ENCODE measurements at places on chromosomes 3 and 15.

GRCh38 chr3:60841355-60841754 lies 409.9 kb downstream of the FHIT start:
- DNase-seq, result no peak

DNA sequence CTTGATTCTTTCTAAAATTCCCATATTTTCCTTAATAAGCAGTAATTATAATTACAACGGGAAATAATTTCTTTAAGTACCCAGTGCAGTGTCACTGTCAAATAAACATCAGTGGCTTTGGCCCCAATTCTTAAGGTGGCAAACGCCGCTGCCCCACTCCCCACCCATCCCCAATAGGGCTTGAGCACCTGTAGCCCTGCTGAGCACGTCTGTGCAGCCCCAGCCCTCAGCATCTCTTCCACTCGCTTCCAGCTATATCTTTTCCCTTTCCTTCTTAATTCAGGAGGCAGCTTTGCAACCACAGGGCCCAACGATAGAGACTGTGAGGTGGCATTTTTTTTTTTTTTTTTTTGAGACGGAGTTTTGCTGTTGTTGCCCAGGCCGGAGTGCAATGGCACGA lies 9.0 kb downstream of the PPM1M start:
- no peak for DNase-seq

- DNase-seq, result no peak
Measured at GRCh38 chr15:41494190-41494921, 682 bp downstream of the ITPKA start.

- no peak for DNase-seq
Measured at GRCh38 chr15:89936051-89936785, 23.5 kb upstream of the ARPIN start.

DNA sequence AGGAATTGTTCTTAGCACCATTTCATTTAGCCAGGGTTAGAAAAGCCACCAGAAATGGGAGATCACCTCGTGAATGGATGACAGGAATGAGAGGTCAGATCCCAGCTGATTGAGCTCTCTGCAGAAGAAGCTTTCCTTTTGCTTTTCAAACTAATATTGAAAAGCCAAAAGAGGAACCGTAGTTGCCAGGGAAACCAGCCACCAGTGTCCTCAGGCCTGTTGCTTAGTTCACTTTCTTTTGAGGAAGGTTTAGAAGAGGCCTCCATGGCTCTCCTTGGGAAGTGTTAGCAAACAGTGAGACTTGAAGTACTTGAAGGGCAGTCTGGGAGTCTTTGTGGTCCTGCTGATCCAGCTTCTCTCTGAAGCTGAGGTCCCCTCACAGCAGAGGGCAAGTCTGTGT lies 7.4 kb upstream of the CCK start:
- DNase-seq, result no peak

DNA sequence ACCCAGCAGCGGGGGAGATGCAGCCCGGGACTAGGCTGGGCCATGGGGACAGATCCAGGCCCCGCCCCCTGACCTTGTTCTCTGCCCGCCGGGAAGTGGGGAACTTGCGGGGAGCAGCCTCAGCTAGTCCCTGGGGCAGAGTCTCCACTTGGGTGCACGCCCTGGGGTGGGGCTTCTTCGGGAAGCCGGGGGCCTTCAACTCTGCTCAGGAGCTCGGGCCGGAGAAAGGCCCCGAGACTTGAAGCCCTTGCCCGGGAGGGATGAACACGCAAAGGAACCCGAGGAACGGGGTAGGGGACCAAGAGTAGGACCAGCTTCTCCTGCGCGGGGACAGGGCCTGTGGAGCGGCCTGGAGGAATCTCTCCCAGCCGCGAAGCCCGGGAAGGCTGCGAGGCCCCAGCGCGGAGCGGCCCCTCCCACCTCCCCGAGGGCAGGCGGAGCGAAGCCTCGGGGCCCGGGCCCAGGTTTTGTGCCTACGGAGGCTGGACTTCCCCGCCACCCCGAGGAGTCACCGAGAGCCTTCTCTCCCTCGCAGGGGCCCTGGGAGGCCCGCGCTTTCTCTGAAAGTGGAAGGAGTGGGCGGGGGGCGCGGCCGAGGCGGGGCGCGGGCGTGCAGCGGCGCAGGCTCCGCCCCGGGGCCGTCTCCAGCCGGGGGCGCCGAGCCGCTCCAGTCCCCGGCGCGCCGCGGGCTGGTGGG lies at the start of gene ITPKA:
Gene ITPKA, plus strand, starts transcription at position 670 of the 697 bp plus-strand sequence. CDS start 54 bp downstream, outside the sequence.
- peak; percentile 78 for DNase-seq

DNA sequence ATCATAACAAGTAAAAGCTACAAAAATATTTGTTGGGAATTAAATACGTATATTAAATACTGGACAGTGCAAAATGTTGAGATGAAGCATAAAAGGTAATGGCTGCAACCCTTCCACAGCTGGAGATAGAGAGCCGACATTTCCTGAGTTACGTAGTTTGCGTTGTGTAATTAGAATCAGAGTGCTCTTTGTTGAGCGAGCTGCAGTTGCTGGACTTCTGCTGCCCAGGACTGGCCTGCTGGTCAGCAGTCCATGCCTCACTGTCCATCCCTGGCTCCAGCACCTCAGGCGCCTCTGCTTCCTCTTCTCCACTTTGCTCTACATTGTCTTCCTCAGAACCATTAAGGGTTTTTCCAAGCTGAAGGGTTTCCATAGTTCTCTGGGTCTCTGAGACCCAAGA lies 28.4 kb upstream of the SHC4 start:
- no peak for DNase-seq

- peak; percentile 99 for DNase-seq
Measured at GRCh38 chr15:67178569-67179210, 75.8 kb downstream of the AAGAB start.

DNA sequence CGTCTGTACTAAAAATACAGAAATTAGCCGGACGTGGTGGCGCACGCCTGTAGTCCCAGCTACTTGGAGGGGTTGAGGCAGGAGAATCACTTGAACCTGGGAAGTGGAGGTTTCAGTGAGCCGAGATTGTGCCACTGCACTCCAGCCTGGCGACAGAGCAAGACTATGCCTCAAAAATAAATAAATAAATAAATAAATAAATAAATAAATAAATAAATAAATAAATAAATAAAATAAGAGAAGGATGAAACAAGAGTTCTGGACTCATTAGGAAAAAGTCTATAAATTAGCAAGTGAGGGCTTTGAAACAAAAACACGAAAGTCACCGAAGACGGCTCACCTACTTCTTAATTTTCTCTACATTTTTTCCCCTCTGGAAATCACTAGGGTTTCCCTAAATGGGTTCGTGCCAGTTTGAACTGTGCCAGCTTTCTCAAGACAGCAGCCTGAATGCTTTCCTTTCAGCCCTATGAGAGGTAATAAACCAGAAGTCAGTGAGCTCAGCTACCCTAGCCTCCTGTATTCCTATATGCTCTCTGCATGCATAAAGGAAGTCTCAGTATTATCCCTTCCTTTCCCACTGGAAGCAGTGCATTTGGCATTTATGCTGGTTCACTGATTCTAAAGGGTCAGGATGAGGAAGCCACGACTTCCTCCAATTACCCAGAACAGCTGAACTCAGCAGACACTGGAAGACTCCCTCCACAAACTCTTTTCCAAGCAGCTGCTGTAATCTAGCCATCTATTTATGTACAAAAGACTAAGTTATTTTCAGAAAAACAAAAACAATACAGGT lies 266.9 kb downstream of the ZBBX start:
- DNase-seq, result no peak

DNA sequence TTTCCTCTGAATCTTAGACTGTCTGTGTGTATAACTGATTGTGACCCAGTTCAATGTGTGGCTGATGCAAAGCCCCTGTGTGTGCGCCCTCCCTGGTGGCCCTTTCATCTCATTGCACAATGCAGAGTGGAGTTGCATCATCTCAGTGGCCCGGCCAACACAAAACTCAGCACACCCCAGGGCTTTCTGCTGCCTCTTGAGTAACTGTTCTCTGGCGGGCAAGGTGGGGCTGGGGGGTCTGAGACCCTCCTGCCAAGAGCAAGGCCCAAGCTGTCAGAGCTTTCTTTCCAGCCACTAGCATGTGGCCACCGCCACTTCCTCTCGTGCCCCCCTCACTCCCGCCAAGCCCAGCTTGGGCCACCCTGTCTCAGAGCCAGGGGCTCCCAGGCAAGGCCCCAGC lies 80.7 kb upstream of the ALDH1L1 start:
- DNase-seq, result peak; percentile 61

DNA sequence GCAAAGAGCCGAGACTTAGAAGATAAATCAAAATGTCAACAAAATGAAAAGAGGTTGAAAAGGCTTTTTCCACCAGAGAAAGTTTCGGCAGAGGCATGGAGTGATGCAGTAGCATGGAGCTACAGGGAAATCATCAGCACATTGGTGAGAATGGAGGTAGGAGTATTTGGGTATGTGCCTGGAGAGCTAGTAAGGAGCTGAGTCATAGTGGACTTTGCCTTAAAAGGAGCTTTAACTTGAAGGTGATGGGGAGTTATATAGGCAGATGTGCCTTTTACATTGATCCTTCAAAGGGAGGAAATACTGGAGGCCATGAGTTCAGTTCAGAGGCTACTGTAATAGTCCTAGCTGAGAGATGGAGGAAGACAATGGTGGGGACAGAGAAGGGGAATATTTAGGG lies 44.3 kb downstream of the IL5RA start:
- DNase-seq, result peak; percentile 48

- DNase-seq, result peak; percentile 86
Measured at GRCh38 chr15:64635499-64636495, 139.6 kb downstream of the RBPMS2 start.

DNA sequence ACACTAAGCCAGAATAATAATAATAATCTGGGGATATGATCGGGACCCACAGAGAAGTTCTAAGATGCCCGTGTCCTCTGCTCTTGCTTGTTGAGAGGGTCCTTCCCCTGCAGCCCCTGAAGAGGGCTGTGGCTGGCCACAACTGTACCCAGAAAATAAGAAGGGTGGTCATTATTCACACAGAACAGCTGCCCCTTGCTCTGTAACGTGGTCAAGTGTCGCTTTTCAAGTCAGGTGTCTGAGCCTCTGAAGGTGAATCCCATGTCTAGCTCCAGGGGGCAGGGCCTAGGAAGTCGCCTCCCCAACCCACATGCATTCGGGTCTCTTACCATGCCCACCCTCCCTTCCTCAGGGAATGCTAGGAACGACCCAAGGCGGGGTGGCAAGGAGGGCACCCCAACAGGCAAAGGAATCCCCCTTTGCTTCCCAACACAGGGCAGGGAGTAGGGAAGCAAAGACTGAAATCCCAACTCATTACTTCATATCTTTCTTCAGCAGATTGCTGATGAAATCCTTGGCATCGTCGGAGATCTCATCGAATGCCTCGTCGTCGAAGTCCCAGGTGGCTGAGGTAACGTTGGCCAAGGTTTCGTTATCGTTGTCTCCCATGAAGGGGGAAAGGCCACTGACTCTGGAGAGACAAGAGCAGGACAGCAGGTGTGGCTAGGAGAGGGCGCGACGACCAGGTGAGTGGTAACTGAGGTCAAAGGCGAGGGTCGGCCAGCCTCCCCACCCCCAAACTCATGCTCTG lies 44.3 kb upstream of the HACD2 start:
- DNase-seq, result no peak

- peak; percentile 79 for DNase-seq
Measured at GRCh38 chr3:37074178-37074577, 80.9 kb downstream of the MLH1 start.

- DNase-seq, result no peak
Measured at GRCh38 chr15:100785181-100786138, 94.2 kb upstream of the ALDH1A3 start.

DNA sequence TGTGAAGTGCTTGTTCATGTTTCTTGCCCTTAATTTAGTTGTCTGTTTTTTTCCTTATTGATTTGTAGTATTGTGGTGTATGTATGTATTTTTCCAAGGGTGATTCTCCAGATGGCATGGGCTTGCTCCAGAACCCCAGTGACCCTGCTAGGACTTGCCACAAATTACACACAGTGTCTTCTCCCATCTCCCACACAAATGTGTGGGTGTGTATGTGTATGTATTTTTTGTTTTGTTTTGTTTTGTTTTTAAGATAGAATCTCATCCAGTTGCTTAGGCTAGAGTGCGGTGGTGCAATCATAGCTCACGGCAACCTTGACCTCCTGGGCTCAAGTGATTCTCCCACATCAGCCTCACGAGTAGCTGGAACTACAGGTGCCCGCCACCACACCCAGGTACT lies 36.2 kb upstream of the ARID3B start:
- no peak for DNase-seq
